ENCODE measurements at places on chromosomes 5 and 9.

- no peak for DNase-seq
Observed at GRCh38 chr9:1683951-1684350, 331.2 kb upstream of the SMARCA2 start.

GRCh38 chr5:54775645-54776044, 209.7 kb downstream of the ESM1 start:
- DNase-seq = no peak

- peak; percentile 81 for DNase-seq
Observed at GRCh38 chr9:105385381-105385985, 62.4 kb upstream of the FSD1L start.

DNA sequence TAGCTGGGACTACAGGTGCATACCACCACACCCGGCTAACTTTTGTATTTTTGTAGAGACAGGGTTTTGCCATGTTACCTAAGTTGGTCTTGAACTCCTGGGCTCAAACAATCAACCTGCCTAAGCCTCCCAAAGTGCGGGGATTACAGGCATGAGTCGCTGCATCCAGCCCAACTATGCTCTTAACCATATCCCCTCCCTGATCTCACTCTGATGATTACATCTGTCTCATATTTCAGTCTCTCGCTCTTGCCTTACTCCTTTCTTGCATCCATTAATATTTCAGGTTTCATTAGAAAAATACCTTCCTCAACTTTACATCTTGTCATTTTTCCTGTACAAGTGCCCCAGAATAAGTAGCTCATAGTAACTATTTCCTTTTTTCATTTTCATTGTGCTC, 61.0 kb upstream of the BASP1 start:
- DNase-seq = no peak

DNA sequence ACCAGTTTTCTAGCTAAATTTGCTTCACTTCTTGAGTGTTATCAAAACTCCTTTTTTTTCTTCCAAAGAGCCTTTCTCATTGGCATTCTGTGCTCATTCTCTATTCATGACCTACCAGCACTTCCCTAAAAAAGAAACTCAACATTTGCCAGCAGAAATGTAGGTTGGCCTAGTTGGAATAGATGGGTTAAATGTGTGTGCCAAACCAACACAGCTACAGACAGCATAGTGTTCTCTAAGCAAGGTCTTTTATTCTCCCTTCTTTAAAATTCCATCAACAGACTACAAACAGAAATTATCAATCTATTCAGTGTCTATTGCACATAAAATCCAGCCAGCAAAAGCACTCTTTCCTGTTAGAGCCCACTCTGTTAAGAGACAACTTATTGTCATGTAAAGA, 255.8 kb upstream of the PUM3 start:
- DNase-seq = no peak

GRCh38 chr5:6096101-6096500, 282.2 kb downstream of the MED10 start:
- DNase-seq = no peak

DNA sequence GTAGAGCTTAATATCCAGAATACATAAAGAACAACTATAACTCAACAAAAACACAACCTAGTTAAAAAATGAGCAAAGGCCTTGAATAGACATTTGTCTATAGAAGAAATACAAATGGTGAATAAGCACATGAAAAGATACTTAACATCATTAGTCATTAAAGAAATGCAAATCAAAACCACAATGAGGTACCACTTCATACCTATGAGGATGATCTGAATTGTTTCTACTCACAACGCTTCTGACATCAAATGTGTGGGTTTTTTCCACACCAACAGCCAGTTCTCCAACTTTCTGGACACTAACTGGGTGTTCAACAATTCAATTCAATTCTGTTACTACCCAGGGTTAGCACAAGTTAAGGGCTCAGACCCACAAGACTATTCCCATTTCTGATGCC, 22.0 kb downstream of the SREK1IP1 start:
- DNase-seq = no peak
